HFFc6 (cell line): ENCODE measurements at places on chromosomes 1 and 21. TPM values are rescaled to one million over a fixed set of nuclear protein-coding genes. Genes with fewer than 3 reads are reported as not detected.

DNA sequence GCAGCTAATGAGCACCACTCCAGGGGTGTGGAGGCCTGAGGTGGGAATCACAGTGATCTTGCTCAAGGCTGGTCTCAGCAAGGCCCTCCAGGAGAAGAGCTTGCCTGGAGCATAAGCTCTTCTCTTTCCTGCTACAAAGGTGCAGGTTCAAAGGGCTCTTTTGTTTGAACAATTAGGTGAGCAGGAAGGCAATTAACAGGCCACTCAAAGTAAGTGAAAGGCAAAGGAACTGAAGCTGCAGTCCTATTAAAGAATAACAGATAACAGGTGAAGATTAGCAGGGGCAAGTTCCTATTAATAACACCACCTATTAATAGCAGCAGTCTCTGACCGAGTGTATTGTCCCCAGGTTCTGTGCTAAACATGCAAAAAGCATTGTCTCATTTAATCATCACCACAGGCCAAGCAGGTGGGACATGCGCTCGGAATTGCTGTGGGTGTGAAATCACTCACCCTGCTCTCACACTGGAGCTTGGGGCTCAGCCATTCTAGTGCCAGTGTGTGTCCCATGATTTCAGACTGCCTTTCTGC lies 113.8 kb downstream of the RHOU start:
- no peak for DNase-seq
- H3K27me3 ChIP-seq = no peaks in the 10 kb centered on the region
- H3K4me3 ChIP-seq = no peak overlapping the region
- H3K4me1 ChIP-seq = no peaks in the 10 kb centered on the region
- H3K36me3 ChIP-seq = no peaks in the 10 kb centered on the region

DNA sequence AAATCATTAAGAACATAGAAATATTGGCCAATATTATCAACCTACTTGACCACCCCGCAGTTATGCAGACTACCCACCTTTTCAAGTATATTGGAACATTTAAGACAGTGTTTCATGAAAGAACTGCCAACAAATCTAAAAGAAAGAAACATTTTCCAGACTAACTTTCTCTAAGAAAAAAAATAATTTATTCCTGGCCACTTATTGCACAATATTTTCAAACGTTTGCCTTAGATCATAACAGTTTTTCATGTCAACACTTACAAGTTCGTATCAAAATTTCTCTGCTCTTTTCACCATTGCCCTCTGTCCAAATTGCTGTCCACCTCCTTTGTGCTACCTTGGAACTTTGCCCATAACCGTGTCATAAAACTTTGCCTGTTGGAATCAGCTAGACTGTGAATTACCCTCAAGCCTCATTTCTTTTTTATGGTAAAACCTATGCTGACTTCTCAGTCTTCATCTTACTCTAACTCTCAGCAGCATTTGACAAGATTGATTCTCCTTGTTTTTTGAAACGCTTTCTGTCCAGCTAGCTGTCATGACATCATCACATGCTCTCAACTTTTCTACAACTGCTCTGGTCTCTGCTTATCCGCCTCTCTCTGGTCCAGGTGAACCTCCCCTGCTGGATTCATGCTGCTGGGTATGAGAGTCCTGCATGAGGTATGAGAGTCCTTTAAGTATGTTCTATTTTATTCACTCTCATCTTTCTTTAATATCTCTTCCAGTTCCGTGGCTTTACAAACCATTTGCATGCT lies 92.8 kb upstream of the CHRM3 start:
- no peaks in the 10 kb centered on the region for H3K27me3 ChIP-seq
- peaks cover 17% of the 10 kb centered on the region; the same call in 1 of the 2 replicates for H3K4me1 ChIP-seq
- DNase-seq = no peak
- H3K4me3 ChIP-seq = no peak overlapping the region
- no peaks in the 10 kb centered on the region for H3K36me3 ChIP-seq

Gene UBXN11
- 9.8 to 11.9 TPM (median 10.5 TPM) in 3 replicates for total RNA-seq

Gene PDC
- total RNA-seq = 0.22 to 0.57 TPM in 2 of 3 replicates, not detected in the other

DNA sequence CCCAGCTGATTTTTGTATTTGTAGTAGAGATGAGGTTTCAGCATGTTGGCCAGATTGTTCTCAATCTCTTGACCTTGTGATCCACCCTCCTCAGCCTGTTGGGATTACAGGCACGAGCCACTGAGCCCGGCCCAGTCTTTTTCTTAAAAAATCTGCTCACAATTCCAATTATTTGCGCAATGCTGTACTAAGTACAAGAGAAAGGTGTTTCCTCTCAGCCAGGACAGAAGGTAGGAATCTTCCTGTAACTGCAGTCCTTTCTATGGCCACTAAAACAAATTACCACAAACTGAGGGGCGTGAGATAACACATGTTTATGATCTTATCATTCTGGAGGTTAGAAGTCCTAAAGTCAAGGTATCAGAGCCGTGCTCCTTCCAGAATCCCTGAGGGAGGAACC lies 6.9 kb upstream of the CBR3 start:
- H3K4me1 ChIP-seq = peaks cover 34% of the 10 kb centered on the region
- DNase-seq = no peak
- peaks cover 5% of the 10 kb centered on the region; the same call in 1 of the 2 replicates for H3K27me3 ChIP-seq
- H3K4me3 ChIP-seq = no peak overlapping the region
- H3K27ac ChIP-seq = no peak overlapping the region

Gene RAVER2
- total RNA-seq = 1.8 to 2.3 TPM (median 2.0 TPM) in 3 replicates

Gene SPRR2B
- not detected in 3 replicates for total RNA-seq

- H3K4me1 ChIP-seq = peaks cover 41% of the 10 kb centered on the region
- peaks cover 2% of the 10 kb centered on the region; the same call in 1 of the 2 replicates for H3K27me3 ChIP-seq
- peak overlapping the region; percentile 92 for H3K4me3 ChIP-seq
Observed at GRCh38 chr1:84619383-84620102, 45.3 kb upstream of the CTBS start.
